Fibroblast of skin of left biceps (primary cell): ENCODE measurements at places on chromosomes 7 and 10.

DNA sequence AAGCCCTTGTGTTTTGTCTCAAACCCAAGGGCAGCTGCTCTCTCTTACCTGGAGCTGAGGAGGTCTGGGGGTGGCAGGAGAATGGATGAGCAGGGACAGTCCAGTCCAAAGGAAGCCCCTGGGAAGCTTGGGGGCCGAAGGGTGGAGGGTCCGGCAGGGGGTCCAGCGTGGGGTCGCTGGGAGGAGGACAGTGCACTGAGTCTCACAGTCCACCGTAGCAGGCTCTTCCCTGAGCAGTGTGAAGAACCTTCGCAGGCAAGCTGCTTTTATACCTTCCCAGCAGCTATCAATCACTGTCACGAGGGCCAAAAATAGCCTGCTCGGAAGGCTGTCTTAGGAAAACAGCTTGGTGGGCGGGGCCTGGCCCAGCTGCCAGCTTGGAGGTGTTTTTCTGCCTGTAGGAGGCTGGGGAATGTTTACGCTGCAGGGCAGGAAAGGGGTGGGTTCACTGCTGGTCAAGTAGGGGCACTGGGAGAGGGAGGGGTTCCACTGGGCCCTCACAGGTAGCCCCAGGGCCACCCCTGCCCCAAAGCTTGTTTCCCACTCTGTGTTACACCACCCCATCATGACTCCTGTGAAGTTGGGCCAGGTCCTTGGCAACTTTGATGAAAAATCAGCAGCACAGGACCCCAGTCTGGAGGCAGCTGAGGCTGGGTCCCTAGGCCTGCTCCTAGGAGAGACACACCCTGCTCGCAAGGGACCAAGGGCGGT lies at the start of gene DEPP1:
TSS of gene DEPP1 (minus strand) at position 240 of the 711 bp plus-strand sequence. CDS start 779 bp downstream, outside the sequence.
- DNase-seq = peak; percentile 85

GRCh38 chr7:69516238-69516820 lies 81.9 kb upstream of the AUTS2 start:
- no peak for DNase-seq

DNA sequence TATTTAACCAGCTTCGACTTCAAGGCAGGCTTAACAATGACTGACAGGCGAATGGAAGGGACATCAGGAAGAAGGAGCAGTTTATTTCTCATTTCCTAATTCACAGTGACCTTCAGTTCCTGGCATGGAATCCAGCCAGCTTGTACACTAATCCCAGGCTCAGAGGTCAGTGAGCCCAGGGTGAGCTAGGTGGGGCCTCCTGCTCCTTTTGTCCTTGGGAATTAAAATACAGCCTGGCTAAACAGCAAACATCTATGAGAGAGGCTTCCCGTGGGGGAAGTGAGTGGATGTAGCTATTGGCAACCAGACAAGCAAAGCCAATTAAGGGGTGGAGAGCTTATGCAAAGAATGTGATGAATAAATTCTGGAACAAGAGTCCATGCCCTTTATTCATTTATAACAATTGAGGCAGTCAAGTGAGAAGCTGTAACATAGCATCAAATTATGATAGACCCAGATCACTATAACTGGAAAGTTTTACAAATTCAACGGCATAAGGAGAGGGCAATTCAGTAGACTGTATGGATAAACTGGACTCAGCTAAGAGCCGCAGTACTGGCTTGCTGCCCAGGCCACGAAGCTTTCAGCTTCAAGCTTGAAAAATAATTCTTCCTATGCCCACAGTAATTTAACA lies 57.1 kb downstream of the STK17A start:
- peak; percentile 62 for DNase-seq

DNA sequence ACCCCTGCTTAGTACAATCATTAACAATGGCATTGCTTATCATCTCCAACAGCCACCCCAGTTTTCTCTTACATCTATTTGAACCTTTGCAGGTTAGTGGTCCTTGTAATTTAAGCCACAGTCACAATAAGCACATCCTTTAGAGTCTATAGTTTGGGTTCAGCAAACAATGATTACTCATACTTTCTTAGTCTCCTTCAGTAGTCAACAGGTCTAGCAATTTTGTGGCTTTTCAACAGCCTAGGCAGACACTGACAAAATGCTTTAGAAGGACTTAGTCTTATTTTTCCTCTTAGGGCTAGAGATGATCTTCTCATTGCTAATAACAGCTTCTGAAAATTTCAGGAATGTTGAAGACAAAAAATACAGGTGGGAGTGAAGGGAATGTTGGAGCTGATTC lies 32.3 kb upstream of the FAM204A start:
- no peak for DNase-seq

- DNase-seq = no peak
These were observed 55.0 kb downstream of the LRRC17 start for GRCh38 chr7:102967798-102968197.
